ENCODE measurements at places on chromosomes 13 and 19. TPM values are rescaled to one million over a fixed set of nuclear protein-coding genes. Genes with fewer than 3 reads are reported as not detected.

TMEM205 gene
- 110 TPM for polyA plus RNA-seq

KIR2DL4 gene
- polyA plus RNA-seq, result not detected

PLVAP gene
- not detected for polyA plus RNA-seq

VSTM2B gene
- not detected for polyA plus RNA-seq

RNF17 gene
- 0.03 TPM for polyA plus RNA-seq

SERP2 gene
- polyA plus RNA-seq, result 1.3 TPM

NXNL1 gene
- not detected for polyA plus RNA-seq

UBE2S gene
- polyA plus RNA-seq, result 177 TPM

SMIM24 gene
- not detected for polyA plus RNA-seq

MBD3L3 gene
- polyA plus RNA-seq, result not detected

CD209 gene
- polyA plus RNA-seq, result not detected

CLDND2 gene
- not detected for polyA plus RNA-seq

SHFL gene
- polyA plus RNA-seq, result 34.3 TPM

KLK15 gene
- not detected for polyA plus RNA-seq

DHDH gene
- 0.33 TPM for polyA plus RNA-seq

LHB gene
- polyA plus RNA-seq, result not detected

LENG1 gene
- polyA plus RNA-seq, result 6.1 TPM

THSD8 gene
- polyA plus RNA-seq, result 0.90 TPM

CBARP gene
- polyA plus RNA-seq, result 3.9 TPM

PSG3 gene
- 0.03 TPM for polyA plus RNA-seq

COMP gene
- polyA plus RNA-seq, result 0.34 TPM

KCTD4 gene
- polyA plus RNA-seq, result 0.53 TPM

FAM83E gene
- 0.17 TPM for polyA plus RNA-seq

ZNF471 gene
- polyA plus RNA-seq, result 2.5 TPM

ATXN8OS gene
- polyA plus RNA-seq, result not detected

PDX1 gene
- polyA plus RNA-seq, result not detected

ANKRD10 gene
- 24.2 TPM for polyA plus RNA-seq

PODNL1 gene
- 2.3 TPM for polyA plus RNA-seq

SIAH3 gene
- under 0.01 TPM for polyA plus RNA-seq

ALOX5AP gene
- 0.62 TPM for polyA plus RNA-seq

TJP3 gene
- polyA plus RNA-seq, result not detected

NCAN gene
- not detected for polyA plus RNA-seq

DNAAF3 gene
- 0.34 TPM for polyA plus RNA-seq

FFAR1 gene
- polyA plus RNA-seq, result not detected

SHC2 gene
- 0.68 TPM for polyA plus RNA-seq

IGLON5 gene
- polyA plus RNA-seq, result not detected

SRRM5 gene
- polyA plus RNA-seq, result 0.10 TPM

PSG1 gene
- 2.7 TPM for polyA plus RNA-seq

CYP4F8 gene
- not detected for polyA plus RNA-seq

ZNF491 gene
- polyA plus RNA-seq, result 1.5 TPM

SDHAF1 gene
- 9.9 TPM for polyA plus RNA-seq

BICRA gene
- 3.5 TPM for polyA plus RNA-seq

KLK14 gene
- not detected for polyA plus RNA-seq

PVR gene
- polyA plus RNA-seq, result 122 TPM

Measured in IMR-90 (cell line).